NCI-H187 (cell line): ENCODE measurements at places on chromosomes 3 and 15.

DNA sequence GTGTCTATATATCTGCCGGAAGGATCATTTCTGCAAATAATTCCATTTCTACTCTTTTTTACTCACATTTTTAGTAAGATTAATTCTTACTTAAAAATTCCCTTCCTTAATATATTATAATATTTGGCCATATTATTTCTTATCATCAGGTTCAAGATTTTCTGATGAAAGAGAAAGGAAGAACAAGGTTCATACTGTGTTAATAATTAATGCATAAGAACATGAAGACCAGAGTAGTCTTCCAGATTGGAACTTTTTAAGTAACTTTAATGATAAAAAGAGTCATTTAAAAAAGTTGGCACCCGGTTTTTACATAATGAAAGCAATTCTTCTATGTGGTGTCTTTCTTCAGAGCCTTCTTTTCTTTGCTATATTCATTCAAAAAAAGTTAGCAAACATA is 590 bp downstream of the ACKR4 start:
- no peak for DNase-seq

DNA sequence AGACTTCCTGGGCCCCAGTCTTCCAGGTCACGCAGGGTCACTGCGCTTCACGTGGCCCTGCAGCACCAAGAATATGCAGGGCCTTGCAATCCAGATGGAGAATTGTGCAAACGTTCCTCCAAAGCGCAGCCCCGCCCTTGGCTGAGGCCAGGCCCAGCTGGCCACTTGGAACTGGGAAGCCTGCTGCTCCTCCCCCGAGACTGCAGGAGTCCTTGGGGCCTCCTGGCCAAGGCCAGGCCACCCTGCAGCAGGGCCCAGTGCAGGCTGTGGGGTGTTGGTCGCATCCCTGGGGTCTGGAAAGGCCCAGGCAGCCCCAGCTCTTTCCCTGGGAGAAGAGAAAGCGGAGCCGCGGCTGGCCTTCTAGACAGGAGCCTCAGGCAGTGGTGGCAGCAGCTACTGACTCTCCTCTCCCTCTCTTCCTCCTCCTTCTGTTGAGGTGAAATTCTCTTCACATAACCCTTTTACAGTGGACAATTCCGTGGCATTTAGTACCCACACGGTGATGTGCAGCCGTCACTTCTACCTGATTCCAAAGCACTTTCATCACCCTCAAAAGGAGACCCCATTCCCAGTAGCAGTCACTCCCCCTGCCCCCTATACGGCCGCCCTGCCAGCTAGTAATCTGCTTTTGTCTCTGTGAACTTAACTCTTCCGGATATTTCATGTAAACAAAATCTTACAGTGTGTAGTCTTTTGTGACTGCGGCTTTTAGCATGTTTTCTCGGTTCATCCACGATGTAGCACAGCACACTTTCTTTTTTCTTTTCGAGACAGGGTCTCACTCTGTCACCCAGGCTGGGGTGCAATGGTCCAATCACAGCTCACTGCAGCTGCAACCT is 103.9 kb downstream of the TMEM266 start:
- DNase-seq, result no peak

- no peak for DNase-seq
Observed at GRCh38 chr15:38460543-38460942, 6.6 kb downstream of the FAM98B start.

- DNase-seq, result no peak
Observed at GRCh38 chr3:139607257-139608107, 67.9 kb upstream of the RBP1 start.

- DNase-seq, result no peak
Observed at GRCh38 chr3:186751480-186751879, 31.9 kb upstream of the EIF4A2 start.

GRCh38 chr3:14288177-14288788 is 109.7 kb downstream of the LSM3 start:
- DNase-seq, result no peak

DNA sequence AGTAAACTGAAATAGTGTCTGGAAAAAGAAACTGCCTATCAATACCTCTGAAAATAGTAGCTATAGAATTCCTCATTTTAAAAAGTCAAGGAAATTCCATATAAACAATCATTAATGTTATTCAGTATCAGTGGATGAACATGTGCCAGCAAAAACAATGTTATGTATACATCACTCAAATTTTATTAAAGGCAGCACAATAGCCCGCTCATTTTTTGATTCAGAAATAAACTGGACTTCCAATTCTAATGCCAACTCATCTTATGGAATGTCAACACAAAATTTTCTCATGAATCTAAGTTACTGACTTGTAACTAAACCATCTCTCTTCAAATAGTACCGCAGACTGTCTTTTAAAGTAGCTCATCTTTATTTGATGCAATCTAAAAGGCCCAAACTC is 19.0 kb downstream of the THBS1 start:
- DNase-seq, result no peak

GRCh38 chr3:27859821-27860220 is 137.7 kb upstream of the EOMES start:
- DNase-seq, result no peak

DNA sequence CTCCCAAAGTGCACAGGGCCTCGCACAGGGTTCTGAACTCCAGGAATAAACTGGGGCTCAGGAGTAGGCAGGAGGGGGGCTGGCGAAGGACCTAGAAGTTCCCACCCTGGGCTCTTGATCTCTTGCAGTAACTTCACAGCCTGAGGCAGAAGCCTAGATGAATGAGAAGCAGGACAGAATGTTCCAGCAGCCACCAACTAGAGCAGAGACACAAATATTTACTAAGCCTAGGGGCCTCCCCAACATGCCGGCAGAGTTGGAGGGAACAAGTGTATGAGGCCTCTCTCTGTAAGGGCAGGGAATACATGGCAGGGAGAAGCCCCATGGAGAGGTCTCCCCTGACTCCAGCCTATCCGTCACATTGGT is 25.3 kb upstream of the C15orf39 start:
- no peak for DNase-seq

DNA sequence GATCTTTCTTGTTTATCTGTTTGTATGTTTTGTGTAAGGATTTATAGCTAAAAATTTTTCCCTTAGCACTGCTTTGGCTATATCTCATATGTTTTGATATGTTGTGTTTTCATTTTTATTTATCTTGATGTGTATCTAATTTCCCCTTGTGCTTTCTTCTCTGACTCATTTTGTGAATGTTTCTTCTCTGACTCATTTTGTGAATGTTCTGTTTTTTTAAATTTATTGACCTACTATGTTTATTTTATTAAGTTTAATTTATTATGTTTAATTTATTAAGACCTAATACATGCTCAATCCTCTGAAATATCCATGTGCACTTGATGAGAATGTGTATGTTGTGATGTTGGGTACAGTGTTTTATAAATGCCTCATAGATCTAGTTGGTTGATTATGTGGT is 793.5 kb upstream of the CADM2 start:
- DNase-seq, result no peak

DNA sequence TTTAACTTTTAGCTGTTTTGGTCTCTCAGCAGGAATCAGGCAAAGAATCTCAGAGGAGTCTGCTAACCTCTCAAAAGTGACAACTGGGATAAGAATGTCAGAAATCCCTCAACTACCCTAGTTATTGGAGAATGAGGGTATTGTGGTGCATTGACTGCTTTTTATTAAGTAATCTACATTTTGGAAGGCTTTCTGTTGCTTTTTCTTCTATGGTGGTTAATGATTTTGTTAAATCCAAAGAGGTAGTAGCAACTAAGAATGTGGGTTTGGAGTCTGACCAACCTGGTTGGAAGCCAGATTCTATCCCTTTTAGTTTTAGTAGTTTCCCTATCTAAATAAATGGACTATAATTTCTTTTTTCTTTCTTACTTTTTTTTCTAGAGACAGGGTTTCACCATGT is 94.7 kb upstream of the RNF7 start:
- DNase-seq, result no peak

DNA sequence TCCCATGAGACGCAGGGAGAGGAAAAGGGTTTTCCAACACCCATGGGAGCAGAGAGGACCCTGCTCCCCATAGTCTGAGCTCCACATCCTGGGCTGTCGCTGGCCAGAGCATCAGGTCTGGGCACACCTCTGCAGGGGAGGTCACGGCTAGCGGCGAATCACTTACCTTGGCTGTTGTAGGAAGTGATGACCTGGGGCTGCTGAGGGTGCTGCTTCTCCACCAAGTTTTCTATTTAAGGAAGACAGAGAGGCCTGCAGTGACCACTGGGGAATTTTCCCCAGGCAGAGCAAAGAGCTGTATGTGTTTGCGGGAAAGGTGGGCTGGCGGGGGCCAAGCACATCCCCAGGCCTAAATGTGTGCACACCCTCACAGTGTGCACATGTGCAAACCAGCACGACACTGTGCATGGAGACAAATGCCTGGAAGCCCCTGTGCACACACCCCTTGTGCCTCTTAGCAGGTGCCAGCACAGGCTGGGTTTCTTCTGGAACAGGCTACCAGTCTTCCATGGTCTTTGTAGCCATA is 7.6 kb downstream of the KY start:
- no peak for DNase-seq

GRCh38 chr15:65638109-65638508 is 16.4 kb downstream of the SLC24A1 start:
- DNase-seq, result no peak
